ENCODE measurements at places on chromosomes 2 and 18.
A peak's percentile ranks its signal among the peaks of the same experiment; 100 is the strongest.

DNA sequence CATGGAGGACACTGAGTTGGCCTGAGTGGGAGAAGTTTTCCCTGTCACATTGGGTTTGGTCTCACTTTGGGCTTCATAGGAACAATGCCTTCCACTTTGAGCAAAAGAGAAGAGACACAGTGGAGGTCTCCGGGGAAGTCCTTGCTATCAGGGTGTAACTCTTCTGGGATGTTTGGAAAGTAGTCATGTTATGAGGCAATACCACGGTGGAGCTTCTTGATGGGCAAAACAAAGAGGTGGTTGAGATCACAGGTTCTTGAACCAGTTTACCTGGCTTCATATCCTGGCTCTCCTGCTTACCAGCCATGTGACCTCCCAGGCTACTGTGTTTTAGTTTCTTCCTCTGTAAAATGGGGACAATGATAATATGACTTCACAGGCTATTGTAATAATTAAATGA, 478.6 kb downstream of the SLC4A3 start:
- no peak for DNase-seq

DNA sequence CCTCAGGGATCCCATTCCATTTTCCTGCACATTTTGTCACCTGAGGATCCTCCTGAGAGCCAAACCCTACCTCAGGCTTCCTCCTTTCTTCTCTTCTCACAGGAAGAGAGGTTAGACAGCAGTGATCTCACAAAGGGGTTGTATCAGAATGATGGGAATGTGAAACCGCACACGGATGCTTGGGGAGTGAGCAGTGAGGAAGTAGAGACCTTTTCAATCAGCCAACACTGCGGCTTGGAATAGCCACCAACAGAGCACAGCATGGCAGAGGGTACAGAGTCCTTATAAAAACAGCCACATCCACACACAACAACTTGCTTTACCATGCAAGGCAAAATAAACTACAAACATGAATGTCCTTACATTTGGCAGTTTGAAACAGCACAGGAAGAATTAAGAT, 8.7 kb downstream of the TMEM182 start:
- no peak for DNase-seq

DNA sequence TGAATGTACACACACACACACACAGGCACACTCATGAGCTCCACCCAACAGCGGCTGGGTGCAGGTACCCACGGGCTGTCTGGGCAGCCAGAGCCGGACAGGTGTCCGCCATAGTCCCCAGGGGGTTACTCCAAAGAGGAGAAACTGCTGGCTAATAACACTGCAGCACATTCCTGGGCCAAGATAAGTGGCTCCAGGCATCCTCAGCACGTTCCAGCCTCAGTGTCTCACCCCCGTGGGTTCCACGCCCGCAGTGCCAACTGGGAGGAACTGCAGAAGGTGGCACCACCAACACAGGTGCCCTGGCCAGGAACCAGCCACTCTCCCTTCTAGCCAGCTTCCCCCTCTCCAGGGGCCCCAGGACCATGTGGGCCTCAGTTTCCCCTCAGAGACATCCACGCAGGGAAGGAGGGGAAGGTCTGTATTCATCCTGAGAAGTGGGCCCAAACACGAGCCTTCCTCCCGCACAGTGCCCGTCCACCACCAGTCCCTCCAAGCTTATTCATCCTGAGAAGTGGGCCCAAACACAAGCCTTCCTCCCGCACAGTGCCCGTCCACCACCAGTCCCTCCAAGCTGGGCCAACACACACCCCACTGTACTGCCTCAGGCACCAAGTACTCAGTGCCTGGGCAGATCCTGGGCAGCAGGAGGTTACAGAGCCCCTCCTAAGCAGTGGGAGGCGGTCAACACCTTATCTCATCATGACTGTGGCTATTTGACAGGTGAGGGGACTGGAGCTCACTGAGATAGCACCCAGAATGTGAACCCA, 47.6 kb downstream of the TNS1 start:
- DNase-seq = no peak

DNA sequence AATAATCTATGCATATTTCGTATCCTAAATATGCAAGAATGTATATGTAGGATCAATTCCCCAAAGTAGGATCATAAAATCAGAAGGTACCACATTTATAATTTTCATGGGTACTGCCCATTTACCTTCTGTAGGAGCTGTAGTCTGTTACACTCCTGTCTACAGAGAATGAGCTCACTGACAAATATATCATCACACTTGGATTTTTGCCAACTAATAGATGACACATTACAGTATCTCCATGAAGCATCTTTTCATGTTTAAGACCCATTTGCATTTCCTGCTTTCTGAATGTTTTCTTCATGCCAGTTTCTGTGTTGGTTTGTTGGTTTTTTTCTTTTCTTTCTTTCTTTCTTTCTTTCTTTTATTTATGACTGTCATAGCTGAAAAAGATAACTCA, 70.9 kb upstream of the EML6 start:
- DNase-seq = peak; percentile 19

- no peak for DNase-seq
These were observed 239.8 kb downstream of the EN1 start for GRCh38 chr2:118607641-118608040.

GRCh38 chr2:231910771-231911170, 15.4 kb downstream of the NPPC start:
- no peak for DNase-seq

DNA sequence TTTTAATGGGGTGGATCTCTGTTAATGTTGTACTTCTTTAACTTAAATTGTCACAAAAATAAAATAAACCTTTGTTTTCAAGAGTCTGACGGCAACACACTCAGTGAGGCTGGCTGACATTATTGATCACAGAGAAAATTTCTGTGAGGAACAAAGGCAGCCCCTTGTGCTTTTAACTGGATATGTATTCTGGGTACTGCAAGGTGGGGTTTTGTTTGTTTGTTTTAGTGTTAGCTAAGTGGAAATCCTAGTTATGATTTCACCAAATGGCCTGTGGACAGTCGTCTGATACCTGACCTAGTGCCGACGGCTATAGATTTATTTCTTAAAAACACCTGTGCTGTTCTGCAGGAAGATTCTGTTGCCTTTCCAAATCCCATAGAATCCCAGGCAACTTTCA, 1329.5 kb upstream of the ZEB2 start:
- DNase-seq = no peak

DNA sequence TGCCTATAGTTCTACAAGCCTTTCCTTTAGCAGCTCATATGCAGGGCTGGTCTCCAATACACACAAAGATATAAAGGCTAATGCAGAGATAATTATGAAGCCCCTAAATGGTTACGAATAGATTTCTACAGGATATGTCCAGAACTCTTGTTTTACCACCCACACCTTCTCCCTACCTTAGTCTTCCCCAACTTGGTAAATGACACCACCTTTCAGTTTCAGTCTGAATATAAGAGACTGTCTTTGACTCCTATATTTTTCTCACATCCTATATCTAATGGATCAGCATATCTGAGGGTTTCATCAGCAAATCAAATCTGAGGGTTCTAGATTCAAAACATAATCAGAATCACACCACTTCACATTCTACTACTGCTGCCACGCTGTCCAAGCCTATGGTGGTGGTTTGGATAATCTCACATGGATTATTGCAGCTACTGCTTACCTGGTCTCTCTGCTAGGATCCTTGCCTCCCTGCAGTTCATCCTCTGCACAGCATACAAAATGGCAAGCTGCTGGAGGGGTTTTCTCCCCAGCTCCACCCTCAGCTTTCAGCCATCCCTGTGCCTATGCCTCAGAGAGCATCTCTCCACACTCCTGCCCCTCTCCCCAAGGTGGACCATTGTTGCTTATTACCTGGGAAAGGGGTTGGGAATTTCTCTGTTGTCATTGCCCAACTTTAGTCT, 178.0 kb upstream of the SPOPL start:
- DNase-seq = no peak

DNA sequence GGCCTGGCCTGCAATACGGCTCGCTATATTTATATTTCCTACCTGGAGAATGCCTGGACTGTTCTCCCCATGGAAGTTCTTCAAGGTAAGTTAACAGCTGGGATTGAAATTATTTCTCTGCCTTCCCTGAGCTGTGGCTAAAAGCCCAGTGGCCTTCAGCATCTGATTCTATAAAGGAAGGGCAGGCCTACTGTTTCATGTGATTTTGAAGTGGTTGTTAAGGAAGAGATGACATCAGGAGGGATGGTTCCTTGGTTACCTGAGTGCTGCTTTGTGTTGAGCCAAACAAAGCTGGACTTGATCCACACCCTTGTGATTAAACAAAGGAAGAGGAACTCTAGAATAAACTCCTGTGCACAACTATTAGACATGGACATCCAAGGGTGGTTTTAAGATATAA, 61.6 kb downstream of the MFSD6 start:
- DNase-seq = no peak

DNA sequence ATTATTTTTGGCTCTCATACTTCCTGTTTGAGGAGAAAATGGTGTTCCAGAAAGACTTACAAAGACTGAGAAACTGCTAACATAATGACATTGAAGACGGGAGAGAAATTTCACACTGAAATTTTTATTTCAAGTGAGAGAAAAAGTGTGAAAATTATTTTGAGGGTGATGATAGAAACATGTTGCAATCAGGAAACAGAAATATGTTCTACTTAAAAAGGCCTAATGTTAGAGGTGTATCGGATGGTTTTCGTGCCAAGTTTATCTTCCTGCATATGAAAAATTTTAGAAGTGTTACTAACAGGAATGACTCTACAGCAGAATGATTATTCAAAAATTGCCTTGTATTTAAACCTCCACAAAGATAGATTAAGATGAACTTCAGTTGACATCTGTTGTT, 50.5 kb downstream of the KCNE4 start:
- no peak for DNase-seq

DNA sequence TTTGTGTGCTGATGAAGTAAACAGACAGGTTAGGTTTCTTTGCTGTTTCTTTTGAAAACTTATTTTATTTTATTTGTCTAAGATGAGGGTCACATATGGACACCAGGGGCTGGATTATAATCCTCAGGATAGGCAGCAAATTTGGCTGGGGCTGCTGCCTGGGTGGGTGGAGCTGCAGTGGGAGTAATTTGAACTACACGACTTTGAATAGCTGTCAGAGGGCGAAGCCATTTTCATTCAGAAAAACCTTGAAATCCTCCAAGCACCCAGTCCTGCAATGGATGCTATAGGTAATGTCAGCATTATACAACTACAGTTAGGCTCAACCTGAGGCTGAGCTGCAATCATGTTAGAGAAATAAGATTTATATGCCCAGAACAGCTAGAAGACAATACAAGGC, 16.6 kb downstream of the SETBP1 start:
- DNase-seq = no peak

GRCh38 chr2:65120990-65121693, 8.8 kb downstream of the RAB1A start:
- DNase-seq = no peak

DNA sequence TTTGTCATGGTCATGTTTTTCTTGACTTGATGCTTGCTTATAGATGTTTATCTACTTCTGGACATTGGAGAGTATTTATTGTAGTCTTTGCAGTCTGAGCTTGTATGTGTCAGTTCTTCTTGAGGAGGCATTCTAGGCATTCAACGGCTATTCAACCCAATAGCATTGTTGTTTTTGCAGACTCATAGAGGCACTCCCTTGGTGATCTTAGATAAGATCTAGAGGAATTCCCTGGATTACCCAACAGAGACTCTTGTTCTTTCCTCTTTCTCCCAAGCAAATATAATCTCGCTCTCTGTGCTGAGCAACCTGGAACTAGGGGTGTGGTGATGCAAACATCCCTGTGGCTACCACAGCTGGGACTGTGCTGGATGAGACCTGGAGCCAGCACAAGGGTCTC, 40.4 kb downstream of the SYT4 start:
- DNase-seq = no peak

GRCh38 chr18:79738581-79739439, 58.9 kb upstream of the KCNG2 start:
- no peak for DNase-seq

DNA sequence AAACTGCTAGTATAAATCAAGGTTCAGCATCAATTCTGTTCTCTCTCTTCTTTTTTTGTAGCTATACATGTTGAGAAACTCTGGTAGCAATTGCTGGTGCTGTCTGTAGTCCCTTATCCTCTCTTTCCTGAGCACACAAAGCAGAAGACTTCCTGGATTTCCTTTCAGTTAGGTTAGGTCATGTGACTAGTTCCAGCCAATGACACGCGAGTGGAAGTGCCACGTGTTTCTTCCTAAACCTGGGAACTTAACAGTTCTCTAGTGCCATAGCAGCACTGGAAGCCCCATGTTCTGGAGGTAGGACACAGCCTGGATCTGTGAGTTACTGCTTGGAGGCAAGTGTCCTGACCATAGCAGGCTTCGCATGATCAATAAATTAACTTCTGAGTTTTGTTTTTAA, 125.9 kb downstream of the PLA2R1 start:
- no peak for DNase-seq

- no peak for DNase-seq
These were observed 1.4 kb downstream of the MARCHF7 start for GRCh38 chr2:159713631-159714246.

DNA sequence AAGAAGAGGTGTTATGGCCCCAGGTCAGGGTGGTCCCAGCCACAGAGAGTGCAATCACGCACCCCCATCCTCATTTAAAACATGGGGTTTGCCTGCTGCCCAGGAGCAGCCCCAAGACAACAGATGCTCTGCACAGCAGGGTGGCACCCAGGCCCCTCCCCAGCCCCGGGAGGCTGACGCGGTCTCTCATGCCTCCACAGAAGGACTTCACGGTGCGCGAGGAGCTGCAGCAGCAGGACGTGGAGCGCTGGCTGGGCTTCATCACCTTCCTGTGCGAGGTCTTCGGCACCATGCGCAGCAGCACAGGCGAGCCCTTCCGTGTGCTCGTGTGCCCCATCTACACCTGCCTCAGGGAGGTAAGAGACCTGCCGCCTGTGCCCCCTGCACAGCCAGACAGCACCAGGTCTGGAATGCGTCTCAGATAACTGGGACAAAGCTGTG, 133.7 kb downstream of the SMAD7 start:
- DNase-seq = no peak

DNA sequence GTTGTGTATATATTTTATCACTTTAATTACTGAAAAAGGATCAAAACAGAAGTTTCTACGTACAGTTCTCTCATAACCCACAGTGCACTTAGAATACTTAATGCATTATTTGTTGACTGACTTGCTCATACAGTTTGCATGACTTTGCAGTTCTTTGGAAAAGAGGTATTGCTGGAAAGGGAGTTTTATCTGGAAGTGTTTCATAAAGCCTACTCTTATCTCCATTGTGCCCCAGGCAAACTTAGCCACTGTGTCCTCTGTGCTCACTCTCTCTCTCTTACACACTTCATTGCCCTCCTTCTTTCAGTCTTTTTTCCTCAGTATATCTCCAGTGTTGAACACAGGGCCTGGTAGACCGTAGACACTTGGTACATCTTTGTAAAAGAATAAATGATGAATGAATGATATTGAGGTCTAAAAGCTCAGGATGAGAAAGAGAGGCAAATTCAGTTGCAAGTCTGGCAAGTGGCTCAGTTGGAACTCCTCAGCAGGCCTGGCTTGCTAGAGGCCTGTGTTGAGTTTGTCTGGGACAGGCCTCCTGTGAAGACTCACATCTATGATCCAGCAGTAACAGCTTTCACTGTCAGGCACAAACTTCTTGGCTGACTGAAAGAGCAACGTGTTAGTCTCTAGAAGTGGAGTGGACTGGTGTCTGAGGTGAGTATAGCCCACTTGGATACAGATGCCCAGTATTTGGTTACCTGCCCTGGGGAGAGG, 56.1 kb downstream of the SETBP1 start:
- DNase-seq = no peak
